ENCODE measurements at places on chromosomes 1 and 21. TPM values are rescaled to one million over a fixed set of nuclear protein-coding genes. Genes with fewer than 3 reads are reported as not detected.

The CD247 gene
- 8.7 TPM for total RNA-seq

The SPATA45 gene
- not detected for total RNA-seq

The CAMK1G gene
- 0.56 TPM for total RNA-seq

The TMEM81 gene
- 4.1 TPM for total RNA-seq

The PDC gene
- total RNA-seq = not detected

The C1QTNF12 gene
- 1.2 TPM for total RNA-seq

The DEPDC1 gene
- 1.2 TPM for total RNA-seq
